Sigmoid colon (tissue), 7 donors: ENCODE measurements at places on chromosomes 5 and 9.

GRCh38 chr5:160506006-160507004 lies 84.7 kb downstream of the PTTG1 start:
- DNase-seq: peak; percentile 67

- no peak for DNase-seq
Measured at GRCh38 chr5:42812620-42813019, 928 bp upstream of the SELENOP start.

DNA sequence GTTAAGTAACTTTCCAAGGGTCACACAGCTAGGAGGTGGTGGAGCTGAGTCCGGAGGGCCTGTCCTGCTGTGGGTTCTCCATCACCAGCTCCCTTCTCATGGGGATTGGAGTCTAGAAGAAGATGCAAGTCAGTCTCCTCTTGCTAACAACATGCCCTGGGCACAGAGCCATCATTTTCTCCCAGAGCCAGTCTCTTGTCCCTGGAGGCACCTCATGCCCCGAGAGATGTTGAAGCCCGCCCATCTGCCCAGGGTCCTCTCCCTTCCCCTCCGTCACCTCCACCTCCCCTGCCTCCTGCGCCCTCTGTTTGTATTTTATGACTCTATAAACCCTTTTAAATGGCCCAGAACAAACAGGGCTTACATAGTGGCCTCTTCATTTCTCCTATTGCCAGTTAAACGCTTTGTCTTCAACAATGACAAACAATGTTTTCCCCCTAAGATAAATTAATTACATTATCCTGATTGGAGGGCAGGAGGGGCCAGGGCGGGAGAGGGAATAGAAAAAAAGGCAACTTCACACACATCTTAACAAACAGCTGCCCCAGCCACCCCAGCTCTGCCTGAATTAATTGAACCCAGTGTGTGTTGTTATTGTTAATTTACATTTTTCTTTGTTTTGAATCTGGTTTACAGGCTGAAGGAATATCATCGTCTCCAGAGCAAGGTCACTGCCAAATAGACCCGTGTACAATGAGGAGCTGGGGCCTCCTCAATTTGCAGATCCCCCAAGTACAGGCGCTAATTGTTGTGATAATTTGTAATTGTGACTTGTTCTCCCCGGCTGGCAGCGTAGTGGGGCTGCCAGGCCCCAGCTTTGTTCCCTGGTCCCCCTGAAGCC lies 55.8 kb downstream of the ASS1 start:
- no peak for DNase-seq

DNA sequence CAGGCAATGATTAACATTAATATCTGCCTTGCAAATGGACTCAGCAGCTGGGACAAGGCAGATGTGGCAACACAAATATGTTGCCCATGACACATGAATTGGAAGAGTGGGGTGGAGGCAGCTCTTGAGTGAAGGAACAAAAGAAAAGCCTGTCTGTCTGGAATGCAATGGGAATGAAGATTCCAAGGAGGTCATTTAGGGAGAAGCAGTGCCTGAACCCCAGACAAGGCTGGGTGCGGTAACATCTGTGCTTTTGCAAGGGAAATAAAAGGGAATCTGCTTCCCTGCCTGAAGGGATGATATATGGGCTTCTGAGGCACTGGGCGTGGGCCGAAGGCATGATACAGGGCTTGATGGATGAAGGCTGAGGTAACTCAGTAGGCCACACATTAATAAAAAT lies 94.1 kb upstream of the TRIM32 start:
- no peak for DNase-seq

DNA sequence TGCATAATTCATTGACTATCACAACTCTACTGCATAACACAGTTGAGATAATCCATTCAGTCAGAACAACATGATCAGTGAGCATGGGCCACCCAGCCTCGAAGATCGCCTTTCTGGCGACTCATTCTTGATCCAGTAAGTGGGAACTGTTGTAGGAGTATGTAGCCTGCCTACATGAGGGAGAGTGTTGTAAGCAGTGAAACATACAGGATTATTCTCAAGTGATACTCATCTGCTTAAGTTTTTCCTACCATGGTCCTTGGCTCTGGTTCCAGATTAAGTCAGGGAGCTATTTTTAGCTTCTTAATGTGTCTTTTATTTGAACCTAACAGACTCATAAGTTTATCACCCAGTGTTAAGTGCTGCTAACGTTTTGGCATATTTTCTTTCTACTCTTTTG lies 44.0 kb downstream of the TNPO1 start:
- DNase-seq: no peak
